HepG2 (cell line): ENCODE measurements at places on chromosomes 2 and 18. TPM values are rescaled to one million over a fixed set of nuclear protein-coding genes. Genes with fewer than 3 reads are reported as not detected.

The HSBP1L1 gene
- 15.3 and 22.6 TPM in 2 replicates for total RNA-seq

The DHRS9 gene
- total RNA-seq, result not detected in 2 replicates

The CCDC85A gene
- total RNA-seq, result not detected in 2 replicates

GRCh38 chr2:133591164-133591563, 22.9 kb upstream of the NCKAP5 start:
- H3K4me3 ChIP-seq, result no peak overlapping the region
- H3K27ac ChIP-seq, result no peak overlapping the region
- no peaks in the 10 kb centered on the region for H3K36me3 ChIP-seq
- H3K27me3 ChIP-seq, result no peaks in the 10 kb centered on the region

DNA sequence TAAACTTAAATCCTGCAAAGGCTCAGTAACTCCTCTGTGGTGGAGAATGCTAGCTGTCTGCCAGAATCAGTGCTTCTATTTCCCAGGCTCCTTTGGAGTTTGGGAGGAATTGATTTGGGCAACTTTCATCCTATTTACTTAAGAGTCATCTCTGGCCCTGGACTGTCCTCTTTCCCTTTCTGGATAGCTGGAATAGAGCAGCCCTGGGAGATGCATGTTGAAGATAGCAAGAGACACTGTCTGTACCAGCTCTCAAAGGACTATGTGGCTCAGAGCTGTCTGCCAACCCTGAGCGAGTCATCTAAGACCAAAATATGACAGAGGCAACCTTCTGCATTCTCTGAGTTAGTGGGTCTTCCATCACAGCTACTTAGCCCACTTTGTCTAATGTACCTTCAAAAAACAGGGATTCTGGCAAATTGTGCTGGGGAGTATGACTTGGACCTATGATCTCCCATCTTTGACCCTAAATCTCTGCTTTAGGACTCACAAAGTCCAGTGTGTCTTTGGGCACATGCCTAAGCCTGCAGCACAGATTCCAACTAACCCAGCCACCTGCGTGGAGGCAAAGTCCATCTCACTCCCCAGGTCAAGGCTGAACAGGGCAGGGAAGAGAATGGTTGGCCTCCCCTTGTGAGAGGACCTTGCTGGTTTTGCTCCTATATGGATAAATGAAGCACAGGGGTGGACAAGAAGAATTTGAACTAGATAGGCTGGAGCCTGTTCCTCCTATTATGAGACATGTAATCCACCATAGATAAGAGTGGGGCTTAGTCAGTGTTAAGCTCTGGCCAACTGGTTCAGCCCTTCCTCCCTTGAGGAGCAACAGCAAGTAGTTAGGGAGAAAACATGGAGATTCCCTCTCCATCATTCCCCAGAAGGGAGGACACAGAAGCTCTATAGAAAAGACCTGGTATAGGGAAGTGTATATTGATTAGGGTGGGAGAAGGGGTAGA, 99.1 kb upstream of the PELI1 start:
- no peak overlapping the region for H3K27ac ChIP-seq
- peaks cover 9% of the 10 kb centered on the region for H3K4me1 ChIP-seq
- no peak for DNase-seq
- no peaks in the 10 kb centered on the region for H3K27me3 ChIP-seq

- H3K36me3 ChIP-seq, result no peaks in the 10 kb centered on the region
- no peak overlapping the region for H3K27ac ChIP-seq
- H3K4me1 ChIP-seq, result no peaks in the 10 kb centered on the region
- H3K4me3 ChIP-seq, result no peak overlapping the region
- H3K27me3 ChIP-seq, result no peaks in the 10 kb centered on the region
- no peak for DNase-seq
These were observed 401.9 kb downstream of the HRH4 start for GRCh38 chr18:24862201-24862816.

DNA sequence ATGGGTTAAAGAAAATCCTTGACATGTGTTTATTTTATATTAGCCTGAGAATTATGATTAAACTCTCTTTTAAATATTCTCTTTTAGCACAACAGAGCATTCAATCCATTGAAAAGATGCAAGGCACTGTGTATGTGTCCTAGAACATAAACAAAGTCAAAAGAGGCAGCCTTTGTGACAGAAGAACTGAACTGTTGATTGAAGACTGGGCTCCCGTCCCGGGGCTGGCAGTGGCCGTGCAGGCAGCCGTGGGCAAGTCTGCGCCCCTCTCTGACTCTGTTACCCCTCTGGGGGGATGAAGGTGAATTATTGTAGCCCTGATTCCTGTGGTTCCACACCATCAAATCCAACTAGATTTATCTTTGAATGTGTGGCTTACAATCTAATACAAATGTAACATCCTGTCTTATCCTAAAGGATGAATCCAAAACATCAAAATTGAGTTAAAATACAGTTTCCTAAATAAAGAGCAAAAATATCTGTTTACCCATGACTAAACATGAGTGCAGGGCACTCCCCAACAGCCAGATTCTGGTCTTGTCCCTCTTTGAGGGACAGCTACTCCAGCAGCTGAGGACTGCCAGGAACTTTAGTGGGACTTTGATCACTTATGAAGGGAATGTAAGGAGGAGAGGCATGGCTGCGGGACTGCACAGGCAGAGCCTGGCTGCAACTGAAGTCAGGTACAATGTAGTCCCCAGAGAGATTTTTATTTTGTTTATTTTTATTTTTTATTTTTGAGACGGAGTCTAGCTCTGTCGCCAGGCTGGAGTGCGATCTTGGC, 37.3 kb upstream of the SH3BP4 start:
- no peaks in the 10 kb centered on the region; the same call in 1 of the 2 replicates for H3K27me3 ChIP-seq
- H3K4me3 ChIP-seq, result no peak overlapping the region
- peaks cover 45% of the 10 kb centered on the region for H3K4me1 ChIP-seq
- H3K36me3 ChIP-seq, result no peaks in the 10 kb centered on the region
- no peak overlapping the region for H3K27ac ChIP-seq

GRCh38 chr18:56309104-56309503, 329.3 kb downstream of the TXNL1 start:
- no peaks in the 10 kb centered on the region for H3K27me3 ChIP-seq
- H3K27ac ChIP-seq, result no peak overlapping the region
- no peak for DNase-seq
- no peaks in the 10 kb centered on the region for H3K4me1 ChIP-seq
- no peak overlapping the region for H3K4me3 ChIP-seq

DNA sequence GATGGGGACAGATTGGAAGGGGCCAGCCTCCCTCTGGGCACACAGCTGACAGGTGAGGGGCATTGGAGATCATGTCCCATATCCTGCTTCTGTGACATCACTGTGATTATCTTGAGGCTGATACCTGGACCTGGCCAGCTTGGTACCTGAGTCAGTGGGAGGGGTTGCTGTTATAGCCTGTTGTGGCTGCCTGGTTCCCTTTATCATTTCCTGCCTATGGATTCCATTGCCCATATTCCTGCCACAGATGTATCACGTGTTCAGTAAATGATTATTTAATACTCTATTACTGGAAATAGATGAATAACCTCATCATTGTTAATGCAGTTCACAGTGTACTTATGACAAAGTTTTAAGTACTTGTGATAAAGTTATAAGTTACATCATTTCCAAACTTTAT, 7.8 kb upstream of the SCYGR1 start:
- peaks cover 16% of the 10 kb centered on the region for H3K4me1 ChIP-seq
- H3K27me3 ChIP-seq, result no peaks in the 10 kb centered on the region; the same call in 1 of the 2 replicates

- no peaks in the 10 kb centered on the region for H3K36me3 ChIP-seq
- H3K4me3 ChIP-seq, result no peak overlapping the region
- no peaks in the 10 kb centered on the region for H3K27me3 ChIP-seq
These were observed 91.1 kb downstream of the FMNL2 start for GRCh38 chr2:152425765-152426727.

DNA sequence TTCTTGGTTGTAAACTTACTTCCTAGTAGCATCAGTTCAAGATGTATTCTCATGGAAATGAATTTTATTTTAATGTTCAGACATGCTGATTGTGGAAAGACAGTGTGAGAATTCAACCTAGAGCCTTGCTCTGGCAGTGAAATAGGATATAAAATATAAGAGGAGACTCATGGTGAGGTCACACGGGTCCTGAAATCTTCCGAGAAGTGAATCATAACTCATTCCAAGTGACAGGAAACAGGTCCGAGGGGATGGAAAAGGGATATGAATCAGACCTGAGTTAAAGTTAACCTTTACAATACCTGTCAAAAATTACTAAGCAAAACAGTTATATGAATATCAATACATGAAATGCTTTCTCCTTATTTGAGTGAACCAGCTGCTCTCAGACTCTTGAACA, 185.2 kb upstream of the LRRTM1 start:
- no peaks in the 10 kb centered on the region for H3K27me3 ChIP-seq
- no peak overlapping the region for H3K4me3 ChIP-seq
- no peaks in the 10 kb centered on the region for H3K4me1 ChIP-seq
- no peaks in the 10 kb centered on the region for H3K36me3 ChIP-seq

- H3K36me3 ChIP-seq, result no peaks in the 10 kb centered on the region
- H3K4me1 ChIP-seq, result no peaks in the 10 kb centered on the region
- no peak overlapping the region for H3K27ac ChIP-seq
- H3K27me3 ChIP-seq, result no peaks in the 10 kb centered on the region; the same call in 1 of the 2 replicates
- no peak for DNase-seq
- H3K4me3 ChIP-seq, result no peak overlapping the region
These were observed 21.7 kb downstream of the AKAIN1 start for GRCh38 chr18:5175378-5175777.

DNA sequence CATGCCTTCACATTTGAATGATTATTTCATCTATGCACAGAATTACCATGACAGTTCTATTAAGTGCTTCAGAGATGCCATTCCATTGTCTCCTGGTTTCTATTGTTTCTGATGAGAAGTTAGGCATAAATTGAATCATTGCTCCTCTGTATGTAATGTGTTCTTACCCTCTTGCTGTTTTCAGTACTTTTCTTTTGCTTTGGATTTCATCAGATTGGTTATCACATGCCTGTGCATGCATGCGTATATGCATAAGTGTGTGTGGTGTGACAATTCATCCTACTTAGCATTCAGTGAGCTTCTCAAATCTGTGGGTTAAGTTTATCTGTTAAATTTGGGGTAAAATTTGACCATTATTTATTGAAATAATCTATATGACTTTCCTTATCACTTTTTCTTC, 263.3 kb upstream of the RND3 start:
- no peaks in the 10 kb centered on the region for H3K36me3 ChIP-seq
- H3K27me3 ChIP-seq, result no peaks in the 10 kb centered on the region
- no peaks in the 10 kb centered on the region for H3K4me1 ChIP-seq
- H3K4me3 ChIP-seq, result no peak overlapping the region

- no peaks in the 10 kb centered on the region for H3K4me1 ChIP-seq
- H3K36me3 ChIP-seq, result no peaks in the 10 kb centered on the region
- H3K27ac ChIP-seq, result no peak overlapping the region
- no peak for DNase-seq
These were observed 334.1 kb downstream of the RIT2 start for GRCh38 chr18:42781298-42781815.

- H3K36me3 ChIP-seq, result peaks cover 81% of the 10 kb centered on the region
- no peaks in the 10 kb centered on the region for H3K4me1 ChIP-seq
- H3K27me3 ChIP-seq, result no peaks in the 10 kb centered on the region
- H3K4me3 ChIP-seq, result no peak overlapping the region
These were observed 33.0 kb downstream of the FARSB start for GRCh38 chr2:222622910-222623309.

GRCh38 chr2:68742626-68743415, 8.2 kb downstream of the ARHGAP25 start:
- H3K4me1 ChIP-seq, result no peaks in the 10 kb centered on the region
- H3K4me3 ChIP-seq, result no peak overlapping the region
- H3K36me3 ChIP-seq, result no peaks in the 10 kb centered on the region
- no peak for DNase-seq
- no peaks in the 10 kb centered on the region for H3K27me3 ChIP-seq
- H3K27ac ChIP-seq, result no peak overlapping the region

DNA sequence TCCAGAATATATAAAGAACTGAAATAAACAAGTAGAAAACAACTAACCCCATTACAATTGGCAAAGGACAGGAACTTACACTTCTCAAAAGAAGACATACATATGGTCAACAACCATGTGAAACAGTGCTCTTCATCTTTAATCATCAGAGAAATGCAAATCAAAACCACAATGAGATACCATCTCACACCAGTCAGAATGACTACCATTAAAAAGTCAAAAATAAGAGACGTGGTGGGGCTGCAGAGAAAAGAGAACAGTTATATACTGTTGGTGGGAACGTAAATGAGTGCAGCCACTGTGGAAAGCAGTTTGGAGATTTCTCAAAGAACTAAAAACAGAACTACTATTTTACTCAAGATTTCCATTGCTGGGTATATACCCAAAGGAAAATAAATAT, 1696.3 kb upstream of the TMEFF2 start:
- H3K4me3 ChIP-seq, result no peak overlapping the region
- H3K27me3 ChIP-seq, result no peaks in the 10 kb centered on the region
- DNase-seq, result no peak
- H3K36me3 ChIP-seq, result no peaks in the 10 kb centered on the region
- no peaks in the 10 kb centered on the region for H3K4me1 ChIP-seq

GRCh38 chr2:144456680-144457079, 63.2 kb downstream of the ZEB2 start:
- no peak overlapping the region for H3K27ac ChIP-seq
- no peaks in the 10 kb centered on the region for H3K36me3 ChIP-seq
- no peak for DNase-seq
- H3K27me3 ChIP-seq, result peaks cover 21% of the 10 kb centered on the region; the same call in 2 of the 3 replicates

DNA sequence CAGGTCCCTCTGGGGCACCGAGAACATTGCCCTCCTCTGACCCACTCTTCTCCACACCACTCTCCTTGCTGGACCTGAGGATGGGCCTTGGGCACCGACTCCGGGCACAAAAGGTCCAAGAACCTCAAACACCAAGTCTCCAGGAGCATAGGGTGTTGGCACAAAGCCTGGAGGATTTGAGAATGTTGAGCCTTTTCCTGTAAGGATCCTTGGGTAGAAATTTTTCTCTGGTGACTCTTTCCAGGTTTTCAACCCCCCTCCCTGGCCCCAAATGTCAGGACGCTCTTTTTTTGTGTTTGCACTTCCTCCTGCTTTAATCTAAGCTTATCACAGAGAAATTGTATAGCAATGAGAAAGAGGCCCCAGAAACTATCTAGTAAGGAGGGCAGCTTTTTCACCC, 9.2 kb downstream of the SPR start:
- DNase-seq, result no peak
- H3K4me1 ChIP-seq, result peaks cover 21% of the 10 kb centered on the region
- H3K36me3 ChIP-seq, result peaks cover 10% of the 10 kb centered on the region; the same call in 2 of the 3 replicates

GRCh38 chr18:78670778-78671391, 308.7 kb upstream of the SALL3 start:
- no peaks in the 10 kb centered on the region for H3K4me1 ChIP-seq
- no peak overlapping the region for H3K4me3 ChIP-seq
- no peak for DNase-seq
- no peak overlapping the region for H3K27ac ChIP-seq
- H3K36me3 ChIP-seq, result no peaks in the 10 kb centered on the region

DNA sequence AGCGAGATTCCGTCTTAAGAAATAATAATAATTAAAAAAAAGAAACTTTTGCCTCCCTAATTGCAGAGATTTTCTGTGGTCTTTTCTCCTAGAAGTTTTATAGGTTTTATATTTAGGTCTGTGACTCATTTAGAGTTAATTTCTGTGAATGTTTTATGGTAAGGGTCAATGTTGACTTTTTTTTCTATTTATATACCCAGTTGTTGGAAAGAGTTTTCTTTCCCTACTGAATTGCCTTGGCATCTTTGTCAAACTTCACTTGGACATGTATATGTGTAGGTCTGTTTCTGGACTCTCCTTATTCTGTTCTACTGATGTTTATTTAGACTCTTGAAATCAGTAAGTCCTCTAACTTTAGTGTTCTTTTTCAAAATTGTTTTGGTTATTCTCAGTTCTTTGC, 5.5 kb downstream of the ZNF512 start:
- H3K27ac ChIP-seq, result no peak overlapping the region
- H3K4me3 ChIP-seq, result no peak overlapping the region
- no peaks in the 10 kb centered on the region for H3K27me3 ChIP-seq
- H3K36me3 ChIP-seq, result no peaks in the 10 kb centered on the region; the same call in 1 of the 2 replicates
- no peak for DNase-seq
- peaks cover 46% of the 10 kb centered on the region for H3K4me1 ChIP-seq

- H3K27me3 ChIP-seq, result no peaks in the 10 kb centered on the region
- H3K27ac ChIP-seq, result no peak overlapping the region
- H3K4me3 ChIP-seq, result no peak overlapping the region
- H3K36me3 ChIP-seq, result no peaks in the 10 kb centered on the region
- no peak for DNase-seq
- peaks cover 34% of the 10 kb centered on the region for H3K4me1 ChIP-seq
These were observed 49.6 kb downstream of the FRZB start for GRCh38 chr2:182816866-182817265.
